Mesendoderm (in vitro differentiated cells): ENCODE measurements at places on chromosomes 4 and X.

GRCh38 chrX:102515975-102516941 is at the start of gene TMSB15A:
Gene TMSB15A, minus strand, starts transcription at chrX:102516739.
- no peaks in the 10 kb centered on the region for H3K36me3 ChIP-seq
- peak within 1 kb of the TSS; percentile 64 for H3K4me3 ChIP-seq
- no peak within 1 kb of the TSS for H3K27ac ChIP-seq
- DNase-seq = peak; percentile 80
- no peaks in the 10 kb centered on the region for H3K27me3 ChIP-seq

- no peaks in the 10 kb centered on the region for H3K4me1 ChIP-seq
- no peaks in the 10 kb centered on the region for H3K36me3 ChIP-seq
- H3K27me3 ChIP-seq = no peaks in the 10 kb centered on the region
- DNase-seq = no peak
- H3K4me3 ChIP-seq = no peak overlapping the region
Observed at GRCh38 chr4:113810906-113811305, 49.4 kb upstream of the CAMK2D start.

DNA sequence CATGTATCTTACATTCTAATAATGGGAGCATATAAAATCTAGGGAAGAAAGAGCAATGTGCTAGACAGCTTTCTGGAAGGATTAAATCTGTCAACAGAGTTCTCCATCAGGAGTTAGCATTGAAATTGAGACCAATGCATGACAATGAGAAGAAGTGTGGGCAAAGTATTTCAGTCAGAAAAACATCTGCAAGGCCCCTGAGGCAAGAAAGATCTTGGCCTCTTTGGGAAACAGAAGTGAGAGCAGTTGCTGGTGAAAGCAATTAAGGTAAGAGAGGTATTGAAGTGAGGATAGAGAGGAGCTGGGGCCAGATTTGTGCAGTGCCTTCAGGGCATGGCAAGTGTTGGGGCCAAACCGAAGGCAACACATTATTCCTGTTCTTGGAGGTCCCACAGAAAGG is 999.1 kb downstream of the STPG2 start:
- no peaks in the 10 kb centered on the region for H3K27me3 ChIP-seq
- H3K4me1 ChIP-seq = no peaks in the 10 kb centered on the region
- DNase-seq = no peak
- H3K4me3 ChIP-seq = no peak overlapping the region
- H3K27ac ChIP-seq = no peak overlapping the region

- H3K27me3 ChIP-seq = no peaks in the 10 kb centered on the region
- no peak overlapping the region for H3K4me3 ChIP-seq
Observed at GRCh38 chr4:81881855-81882621, 410.3 kb upstream of the RASGEF1B start.

GRCh38 chr4:108393890-108394472 is 225.2 kb upstream of the LEF1 start:
- no peak for DNase-seq
- no peak overlapping the region for H3K27ac ChIP-seq
- no peak overlapping the region for H3K4me3 ChIP-seq
- peaks cover under 1% of the 10 kb centered on the region for H3K4me1 ChIP-seq

DNA sequence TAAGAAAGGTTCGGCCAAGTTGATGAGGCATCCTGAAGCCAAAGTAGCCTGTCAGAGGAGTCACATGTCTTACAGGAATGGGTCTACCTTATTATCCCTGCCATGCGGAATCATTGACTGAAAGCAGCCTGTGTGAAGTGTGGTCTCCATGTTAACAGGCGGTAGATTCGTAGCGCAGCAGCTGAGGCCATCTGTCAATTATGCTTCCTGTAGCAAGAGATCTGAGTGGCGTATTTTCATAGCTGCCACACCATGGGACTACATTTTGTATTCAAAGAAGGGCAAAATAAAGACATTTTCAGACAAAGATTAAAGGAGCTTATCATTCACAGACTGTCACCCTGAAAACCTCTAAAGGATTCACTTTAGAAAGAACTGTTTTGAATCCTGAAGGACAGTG is 11.2 kb upstream of the MED14 start:
- no peak overlapping the region for H3K4me3 ChIP-seq
- no peaks in the 10 kb centered on the region for H3K4me1 ChIP-seq
- H3K27me3 ChIP-seq = no peaks in the 10 kb centered on the region
- H3K36me3 ChIP-seq = no peaks in the 10 kb centered on the region
- no peak overlapping the region for H3K27ac ChIP-seq

DNA sequence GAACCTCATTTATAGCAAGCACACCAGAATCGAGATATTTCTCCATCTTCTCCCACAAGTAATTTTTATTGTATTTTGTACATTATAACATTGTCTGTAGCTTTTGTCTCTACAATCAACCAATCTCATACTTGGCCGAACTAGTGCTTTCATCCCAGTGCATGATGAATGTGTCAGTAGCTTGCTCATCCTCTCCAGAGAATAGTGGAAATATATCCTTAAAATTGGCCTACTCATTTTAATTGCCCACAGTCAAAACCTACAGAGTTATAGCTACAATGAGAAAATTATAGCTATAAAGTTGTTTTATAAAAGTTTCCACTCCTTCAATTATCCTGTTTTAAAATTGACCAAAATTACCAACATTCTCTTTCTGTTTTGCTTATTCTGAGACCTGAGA is 103.8 kb downstream of the MAPK10 start:
- no peaks in the 10 kb centered on the region for H3K27me3 ChIP-seq
- H3K4me1 ChIP-seq = no peaks in the 10 kb centered on the region
- no peak overlapping the region for H3K27ac ChIP-seq
- no peaks in the 10 kb centered on the region for H3K36me3 ChIP-seq

DNA sequence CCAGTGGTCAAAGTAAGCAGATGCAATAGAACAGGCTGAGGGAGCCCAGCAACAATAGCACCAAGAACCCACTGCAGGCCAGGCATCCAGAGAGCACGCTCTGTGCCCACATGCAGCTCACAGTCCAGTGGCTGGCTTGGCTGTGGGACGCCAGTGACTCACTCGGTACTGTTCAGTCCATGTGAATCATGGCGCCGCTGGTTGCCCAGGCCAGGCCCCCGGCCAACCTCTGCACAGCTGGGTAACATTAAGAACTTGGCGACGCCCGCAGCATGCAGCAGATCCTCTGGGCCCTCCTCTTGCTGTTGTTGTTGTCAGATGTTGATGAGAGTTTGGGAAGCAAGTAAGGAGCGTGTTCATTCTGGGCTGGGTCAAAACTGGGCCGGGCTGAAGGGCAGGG is 60.5 kb downstream of the MSX1 start:
- H3K4me1 ChIP-seq = no peaks in the 10 kb centered on the region
- H3K36me3 ChIP-seq = no peaks in the 10 kb centered on the region

DNA sequence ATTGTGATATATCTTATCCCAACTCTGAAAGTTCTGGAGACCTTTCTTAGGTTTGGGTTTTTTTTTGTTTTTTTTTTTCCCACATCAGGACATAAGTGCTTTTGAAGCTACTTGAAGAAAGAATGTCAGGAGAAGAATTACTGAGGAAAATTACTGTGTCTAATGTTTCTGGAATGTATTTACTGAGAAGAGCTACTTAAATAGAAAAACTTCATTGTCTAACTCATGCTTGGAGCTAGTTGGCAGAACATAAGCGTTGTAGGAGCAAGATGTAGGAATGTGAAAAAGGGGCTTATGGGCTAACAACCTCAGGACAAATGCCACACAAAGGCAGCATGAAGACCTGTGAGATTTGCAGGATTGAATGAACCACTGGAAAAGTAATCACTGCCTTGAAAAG is 166.6 kb upstream of the GLRA2 start:
- no peak overlapping the region for H3K27ac ChIP-seq
- no peaks in the 10 kb centered on the region for H3K27me3 ChIP-seq
- no peak for DNase-seq
- H3K36me3 ChIP-seq = no peaks in the 10 kb centered on the region
